ENCODE measurements at places on chromosomes 1 and 21.

DNA sequence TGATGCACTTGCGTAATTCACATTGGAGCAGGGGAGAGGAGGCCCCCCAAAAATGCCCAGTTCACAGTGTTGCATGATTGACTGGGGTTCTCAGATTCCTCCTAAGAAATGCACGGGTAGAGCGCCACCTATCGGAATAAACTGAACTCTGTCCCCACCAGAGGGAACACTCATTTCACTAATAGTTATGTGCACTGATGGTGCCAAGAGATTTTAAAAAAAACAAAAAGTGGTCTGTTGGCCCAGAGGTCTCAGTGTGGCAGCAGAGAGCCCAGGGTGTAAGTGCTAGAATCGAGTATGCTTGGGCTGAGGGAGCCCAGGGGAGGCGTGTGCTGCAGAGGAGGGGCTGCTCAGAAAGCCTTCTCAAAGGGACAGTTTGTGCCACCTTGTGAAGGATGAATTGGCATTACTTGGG is 6.9 kb downstream of the PINK1 start:
- DNase-seq: peak; percentile 10

GRCh38 chr1:53868565-53868964 is 21.0 kb downstream of the YIPF1 start:
- no peak for DNase-seq

- DNase-seq: no peak
Measured at GRCh38 chr1:192703283-192704206, 67.6 kb downstream of the RGS13 start.

GRCh38 chr1:85349224-85349623 is 72.8 kb upstream of the BCL10 start:
- DNase-seq: no peak

GRCh38 chr1:115210302-115210711 is 121.0 kb upstream of the TSPAN2 start:
- DNase-seq: no peak

GRCh38 chr1:20376880-20377494 is 86.3 kb downstream of the VWA5B1 start:
- no peak for DNase-seq

DNA sequence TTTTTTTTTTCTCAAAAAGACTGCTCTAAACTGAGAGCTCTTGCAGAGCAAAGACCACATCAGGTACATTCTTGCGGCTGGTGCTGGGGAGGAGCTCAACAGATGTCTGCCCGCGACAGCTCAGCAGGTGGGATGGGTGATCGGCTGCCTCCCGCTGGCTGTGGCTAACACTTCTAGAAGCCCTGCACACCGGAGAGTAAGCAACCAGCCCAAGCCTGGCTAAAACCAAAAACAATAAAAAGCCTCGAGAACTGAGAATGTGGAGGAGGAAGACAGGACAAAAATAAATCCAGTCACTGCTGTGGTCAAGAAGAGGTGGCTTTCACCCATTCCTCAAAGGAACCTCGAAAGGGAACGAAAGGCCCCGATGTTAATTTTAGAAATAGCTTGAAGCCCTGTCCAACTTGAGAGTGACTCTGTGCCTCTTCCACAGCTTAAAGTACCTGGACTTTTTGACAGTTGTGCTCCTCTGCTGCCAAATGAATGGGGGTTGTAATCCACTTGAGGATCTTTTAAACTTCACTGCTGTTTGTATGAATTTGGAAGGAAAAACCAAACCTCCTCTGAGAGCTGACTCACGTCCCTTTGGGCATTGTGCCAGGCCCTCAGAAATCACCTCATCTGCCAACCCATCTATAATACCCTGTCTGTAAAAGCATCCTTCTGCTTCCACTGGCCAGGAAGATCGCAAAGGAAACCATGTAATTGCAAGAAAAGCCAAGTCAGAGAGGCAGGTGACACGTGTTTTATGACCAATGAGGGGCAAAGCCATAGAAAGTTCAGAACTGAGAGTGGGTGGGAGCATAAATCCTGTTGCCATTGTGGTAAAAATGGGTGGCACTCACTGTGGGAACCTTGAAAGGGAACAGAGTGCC is 78.6 kb downstream of the KCNN3 start:
- no peak for DNase-seq

- DNase-seq: no peak
Measured at GRCh38 chr1:202572867-202573266, 137.4 kb downstream of the SYT2 start.

DNA sequence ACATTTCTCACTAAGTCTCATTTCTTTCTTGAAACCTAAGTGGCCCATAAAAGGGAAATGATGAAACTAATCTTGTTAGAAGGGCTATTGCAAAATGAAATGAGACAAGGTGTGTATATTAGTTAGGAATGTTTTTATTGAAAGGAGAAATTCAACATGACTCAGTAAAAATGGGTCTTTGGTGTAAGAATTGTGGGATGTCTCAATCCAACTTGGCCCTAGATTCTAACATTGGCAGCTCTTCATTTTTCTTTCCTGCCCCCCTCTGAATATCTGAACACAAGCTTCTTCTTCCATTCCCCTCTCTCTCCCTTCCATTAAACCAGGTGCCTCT is 26.8 kb upstream of the TARBP1 start:
- DNase-seq: peak; percentile 70

- no peak for DNase-seq
Measured at GRCh38 chr1:207884266-207885029, 26.5 kb downstream of the CD34 start.

DNA sequence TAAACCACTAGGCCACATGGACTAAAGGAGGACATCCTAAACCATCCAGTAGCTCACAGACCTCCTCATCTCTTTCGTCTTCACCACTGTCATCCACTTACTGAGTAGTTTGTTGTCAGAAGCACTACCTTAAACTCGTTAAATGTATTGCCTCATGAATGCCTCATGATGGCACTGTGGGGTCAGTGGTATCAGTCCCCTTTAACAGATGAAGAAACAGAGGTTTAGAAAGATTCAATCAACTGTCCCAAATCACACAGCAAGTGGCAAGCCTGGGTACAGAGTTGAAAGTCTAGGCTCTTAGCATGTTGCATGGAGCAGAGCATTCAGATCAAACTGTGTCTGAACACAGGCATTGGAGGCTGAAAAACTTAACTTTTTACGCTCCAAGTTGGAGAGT is 183.6 kb upstream of the KIAA0040 start:
- no peak for DNase-seq

DNA sequence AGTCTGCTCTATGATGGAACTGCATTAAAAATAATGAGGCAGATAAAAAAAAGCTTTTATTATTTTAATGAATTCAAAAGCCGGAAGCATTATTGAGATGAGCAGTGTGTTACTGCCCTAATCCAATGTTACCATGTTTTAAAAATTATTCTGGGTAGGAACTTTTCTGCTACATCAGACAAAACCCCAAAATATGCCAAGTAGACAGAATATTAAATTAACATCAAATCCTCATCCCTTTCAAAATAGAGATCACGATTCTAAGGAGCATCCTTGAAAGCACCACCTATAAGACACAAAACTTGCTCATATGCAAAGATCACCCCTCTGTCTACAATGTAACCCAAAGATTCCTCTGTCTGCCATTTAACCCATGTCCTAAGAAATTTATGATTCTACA is 357.5 kb downstream of the SMYD3 start:
- no peak for DNase-seq

DNA sequence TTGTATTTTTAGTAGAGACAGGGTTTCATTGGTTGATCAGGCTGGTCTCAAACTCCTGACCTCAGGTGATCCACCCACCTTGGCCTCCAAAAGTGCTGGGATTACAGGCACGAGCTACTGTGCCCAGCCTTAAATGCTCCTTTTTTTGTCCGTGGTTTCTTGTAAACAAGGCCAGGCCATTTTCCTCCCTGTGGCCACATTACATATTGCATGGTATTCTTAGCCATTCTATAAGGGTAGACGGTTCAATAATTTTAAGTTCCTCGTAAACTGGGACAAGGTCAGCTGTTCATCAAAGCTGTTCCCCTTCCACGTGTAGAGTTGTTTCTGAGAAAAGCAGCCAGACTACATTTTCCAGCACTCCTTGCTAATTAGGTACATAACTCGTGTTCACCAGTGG is 10.3 kb upstream of the LUZP1 start:
- no peak for DNase-seq

DNA sequence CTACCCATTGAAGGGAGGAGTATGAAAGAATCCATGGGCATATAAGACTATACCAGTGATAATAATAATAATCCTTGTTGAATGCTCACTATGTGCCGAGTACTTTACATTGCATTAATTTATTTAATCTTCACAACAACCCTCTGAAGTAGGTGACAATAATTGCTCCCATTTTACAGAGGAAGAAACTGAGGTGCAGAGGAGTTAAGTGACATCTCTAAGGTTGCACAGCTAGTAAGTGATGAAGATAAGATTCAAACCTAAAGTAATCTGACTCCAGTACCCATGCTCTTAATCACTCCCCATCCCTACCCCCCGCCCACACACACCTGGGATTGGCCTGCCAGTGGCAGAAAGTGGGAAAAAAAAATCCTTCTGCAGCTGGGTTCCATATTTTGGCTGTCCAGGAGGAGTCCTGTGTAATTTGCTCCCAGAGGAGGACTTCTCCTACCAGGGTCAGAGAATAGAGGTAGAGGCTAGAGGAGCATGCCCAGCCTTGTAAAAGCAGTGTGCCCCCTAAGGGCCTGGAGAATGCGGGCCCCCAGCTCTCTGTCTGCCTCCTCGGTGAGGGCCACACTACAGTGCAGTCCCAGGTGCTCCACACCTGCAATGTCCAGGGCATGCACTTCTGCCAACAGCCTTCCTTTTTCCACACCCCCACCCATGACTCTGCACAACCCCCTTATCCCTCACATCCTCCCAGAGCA is 57.8 kb downstream of the TMEM53 start:
- no peak for DNase-seq

DNA sequence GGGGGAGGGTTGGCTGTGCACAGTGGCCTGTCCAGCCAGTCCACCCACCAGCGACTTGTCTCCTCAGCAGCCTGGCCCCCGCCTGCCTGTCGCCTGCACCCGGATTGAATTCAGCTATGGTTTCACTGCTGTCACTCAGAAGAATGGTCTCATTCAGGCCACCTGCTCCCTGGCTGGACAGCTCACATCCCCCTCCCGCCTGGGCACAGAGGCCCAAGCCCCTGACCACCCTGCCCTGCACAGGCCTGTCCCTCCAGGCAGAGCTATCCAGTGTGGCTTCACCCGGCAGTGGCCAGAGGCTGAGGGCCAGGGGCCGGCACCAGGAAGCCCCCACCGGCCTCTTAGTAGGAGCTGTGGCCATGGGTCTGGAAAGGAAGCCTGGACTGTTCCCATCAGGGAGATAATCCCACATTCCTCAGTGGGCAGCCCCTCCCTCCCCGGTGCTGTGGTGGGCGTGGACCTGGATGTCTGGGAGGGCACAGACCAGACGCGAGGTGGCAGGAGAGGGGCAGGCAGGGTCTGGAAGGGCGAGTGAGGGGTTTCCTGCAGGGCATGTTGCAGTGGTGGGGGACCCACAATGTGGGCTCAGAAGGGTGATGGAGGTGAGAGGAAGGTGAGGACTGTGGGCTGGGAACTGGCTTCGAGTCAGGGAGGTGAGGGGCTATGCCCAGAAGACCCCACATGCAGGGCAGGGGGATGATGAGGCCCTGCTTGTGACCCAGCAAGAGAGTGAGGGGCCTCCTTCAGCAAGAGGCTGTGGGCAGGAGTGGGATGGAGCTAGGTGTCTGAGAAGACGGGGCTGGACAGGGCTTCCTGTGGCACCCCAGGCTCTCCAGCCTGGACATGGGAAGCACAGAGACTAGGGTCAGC is 30.4 kb downstream of the WNT9A start:
- DNase-seq: no peak

- no peak for DNase-seq
Measured at GRCh38 chr21:27703791-27704190, 736.9 kb upstream of the ADAMTS5 start.

DNA sequence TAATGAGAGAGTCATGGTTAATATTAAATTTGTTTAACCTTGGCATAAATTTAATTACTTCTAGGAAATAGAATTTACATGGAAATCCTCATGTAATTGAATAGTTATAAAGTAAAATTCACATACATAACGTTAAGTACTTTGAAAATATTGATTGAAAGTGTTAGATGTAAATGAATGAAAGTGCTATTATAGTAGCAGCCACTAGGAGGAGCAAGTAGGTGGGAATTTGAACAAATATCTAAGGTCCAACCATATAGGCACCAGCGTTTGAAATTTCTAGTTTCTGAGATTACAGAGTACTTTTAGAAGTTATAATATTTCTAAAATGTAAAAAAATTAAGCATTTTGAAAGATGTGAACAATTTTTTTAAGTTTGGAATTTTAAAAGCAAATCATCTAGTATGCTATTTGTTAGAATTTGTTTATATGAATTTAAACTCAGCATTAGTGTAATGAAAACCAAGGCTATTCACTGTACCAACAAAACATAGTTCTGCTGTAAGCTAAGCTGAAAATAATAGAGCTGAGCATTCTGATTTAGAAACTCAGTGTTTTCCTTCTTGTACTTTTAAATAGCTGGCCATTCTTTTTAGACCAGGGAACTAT is 3.3 kb downstream of the B3GALT2 start:
- DNase-seq: no peak

- no peak for DNase-seq
Measured at GRCh38 chr1:157958263-157958662, 35.2 kb upstream of the KIRREL1 start.

DNA sequence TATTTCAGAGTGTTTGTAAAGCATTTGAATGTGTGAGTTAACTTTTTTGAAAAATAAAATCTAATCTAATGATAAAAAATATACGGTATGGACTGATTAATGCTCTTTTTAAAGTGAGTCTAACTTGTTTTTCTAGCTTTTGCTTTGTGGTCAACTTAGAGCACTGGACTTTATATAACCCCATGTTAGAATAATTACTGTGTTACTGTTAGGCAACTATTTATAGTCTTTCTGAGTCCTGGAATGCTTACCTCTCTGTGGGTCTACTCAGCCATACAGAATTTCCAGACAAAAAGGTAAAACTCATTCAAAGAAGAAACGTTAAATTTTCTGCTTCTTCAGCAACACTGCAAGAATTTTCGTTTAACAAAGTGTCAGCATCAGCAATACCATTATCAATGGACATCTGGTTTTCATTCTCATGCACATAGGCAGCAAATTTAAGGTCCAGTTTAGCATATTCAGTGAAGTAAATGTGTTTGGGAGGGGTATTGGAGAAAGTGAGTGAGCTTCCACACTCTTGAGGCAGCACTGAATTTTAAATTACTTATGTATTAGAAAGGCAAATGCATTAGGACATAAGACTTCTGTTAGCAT is 664.7 kb upstream of the NEGR1 start:
- no peak for DNase-seq
